ENCODE measurements at places on chromosomes 3 and 15. TPM values are rescaled to one million over a fixed set of nuclear protein-coding genes. Genes with fewer than 3 reads are reported as not detected.

SETD2 gene
- 59.5 TPM for total RNA-seq

TMF1 gene
- 13.3 TPM for total RNA-seq

GNAI2 gene
- 39.8 TPM for total RNA-seq

SERPINI2 gene
- total RNA-seq: 1.1 TPM

DNA sequence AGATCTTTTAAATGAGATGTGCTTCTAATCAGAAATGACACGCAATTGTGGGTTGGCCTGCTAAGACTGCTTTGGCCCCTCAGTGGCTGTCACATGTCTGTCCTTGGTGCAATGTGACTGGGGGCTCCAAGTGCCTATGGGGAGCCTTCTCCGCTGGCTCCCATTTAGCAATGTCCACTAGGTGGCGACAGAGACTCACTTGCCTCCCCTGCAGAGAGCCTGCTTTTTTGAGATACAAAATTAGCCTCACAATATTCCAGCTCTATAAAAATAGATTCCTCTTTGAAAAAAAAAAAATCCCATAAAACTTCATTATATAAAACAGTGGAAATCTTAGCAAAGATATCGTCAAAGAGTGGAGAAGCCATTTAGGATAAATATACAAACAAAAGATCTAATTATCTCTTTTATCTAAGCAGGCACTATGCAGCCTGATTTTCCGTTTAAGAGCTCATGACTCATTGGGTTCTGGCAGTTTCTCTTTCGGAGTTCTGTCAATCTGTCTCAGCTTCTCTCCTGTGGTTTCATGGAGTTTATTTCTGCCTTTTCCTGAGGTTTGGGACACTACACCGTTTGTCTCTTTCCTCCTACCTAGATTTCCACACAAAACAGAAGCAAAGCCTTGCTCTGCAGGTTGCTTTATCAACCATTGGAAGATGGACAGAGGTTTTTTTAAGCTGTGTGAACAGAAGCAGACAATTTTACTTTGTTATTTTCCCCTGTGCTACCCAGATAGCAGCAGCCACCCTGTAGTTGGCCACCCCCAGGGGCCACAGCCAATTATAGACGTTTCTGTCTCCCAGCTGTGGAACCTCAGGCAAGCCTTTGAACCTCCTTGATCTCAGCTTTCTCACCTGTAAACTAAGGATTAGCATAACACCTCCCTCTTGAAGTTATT lies 68.4 kb upstream of the TNFAIP8L3 start:
- DNase-seq: no peak

GRCh38 chr15:89018207-89018606 lies 70.0 kb upstream of the ABHD2 start:
- DNase-seq: no peak

DNA sequence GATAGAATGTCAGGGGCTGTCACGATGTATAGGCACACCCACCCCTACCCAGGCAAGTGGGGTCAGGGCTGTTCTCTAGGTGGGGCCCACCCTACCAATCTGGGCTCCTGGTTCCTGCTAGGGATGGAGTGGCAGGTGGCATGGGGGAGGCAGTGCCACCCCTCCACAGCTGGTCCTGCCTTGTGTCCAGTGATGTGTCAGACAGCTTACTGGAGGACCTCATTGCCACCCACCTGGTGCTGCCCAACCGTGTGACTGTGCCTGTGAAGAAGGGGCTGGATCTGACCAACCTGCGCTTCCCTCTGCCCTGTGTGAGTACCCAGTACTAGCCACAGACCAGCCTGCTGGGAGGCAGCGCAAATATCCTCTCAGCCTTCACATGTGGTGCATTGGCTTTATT lies 27.5 kb downstream of the ESYT3 start:
- DNase-seq: no peak

DNA sequence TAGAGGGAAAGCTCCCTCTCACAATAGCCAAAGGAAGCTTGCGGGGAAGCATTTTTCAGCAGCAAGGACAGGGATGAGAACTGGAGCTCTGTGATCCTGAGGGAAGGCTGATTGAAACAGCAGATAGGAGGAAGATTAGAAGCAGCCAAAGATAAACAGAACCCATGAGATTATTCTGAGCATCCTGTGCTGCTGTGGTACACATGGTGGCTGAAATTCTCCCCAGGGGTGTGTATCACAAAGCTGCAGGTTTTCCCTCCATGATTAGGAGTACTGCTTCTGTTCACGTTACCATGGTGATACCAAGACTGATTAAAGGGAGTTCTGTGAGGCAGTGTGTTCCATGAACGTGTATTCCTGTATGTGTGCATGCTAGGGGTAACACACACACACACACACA lies 30.3 kb upstream of the PSMD6 start:
- no peak for DNase-seq

- DNase-seq: no peak
These were observed 764.2 kb upstream of the ARRDC4 start for GRCh38 chr15:97196048-97197014.

DNA sequence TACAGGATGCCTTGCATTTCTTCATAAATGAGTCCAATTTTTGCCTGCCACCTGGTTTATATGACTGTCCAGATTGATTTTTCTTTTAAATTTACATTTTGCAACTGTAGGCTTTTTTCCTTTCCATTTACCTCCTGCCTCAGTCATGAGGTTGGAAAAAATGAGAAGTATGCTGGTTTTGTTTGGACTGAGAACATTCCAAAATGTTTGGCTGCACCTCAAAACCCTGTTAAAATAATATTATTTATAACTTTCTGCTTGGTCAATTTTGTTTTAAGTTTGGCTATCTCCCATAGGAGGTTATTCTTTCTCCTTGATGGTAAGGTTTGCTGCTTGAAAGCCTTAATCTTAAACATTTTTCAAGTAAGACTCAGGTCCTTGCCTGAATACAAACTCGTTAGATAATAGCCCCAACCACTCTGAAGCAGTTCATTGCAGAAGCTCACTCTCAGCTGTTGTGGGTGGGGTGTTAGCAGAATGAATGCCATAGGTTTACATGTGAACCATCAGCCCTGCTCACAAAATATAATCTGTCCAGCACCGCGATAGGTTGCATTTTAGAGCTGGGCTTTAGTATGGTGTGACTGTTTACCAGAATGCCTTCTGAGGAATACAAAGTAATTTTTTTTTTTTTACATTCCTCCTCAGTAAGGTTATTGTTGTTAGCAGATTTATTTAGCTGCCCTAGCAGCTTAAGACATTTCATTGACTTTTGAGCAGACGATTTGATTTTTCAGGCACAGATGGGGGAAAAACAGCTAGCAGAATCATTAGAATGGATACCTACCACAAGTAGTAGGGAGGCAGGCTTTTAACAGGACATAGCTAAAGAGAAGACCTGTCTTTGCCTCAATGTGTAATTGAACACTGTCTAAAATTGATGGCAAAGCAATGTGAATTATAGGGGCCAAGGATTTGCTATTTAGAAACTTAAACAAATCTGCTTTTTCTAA lies 630.8 kb upstream of the KCNMB2 start:
- no peak for DNase-seq

- DNase-seq: no peak
These were observed 39.7 kb downstream of the NBEAL2 start for GRCh38 chr3:47019201-47019600.

DNA sequence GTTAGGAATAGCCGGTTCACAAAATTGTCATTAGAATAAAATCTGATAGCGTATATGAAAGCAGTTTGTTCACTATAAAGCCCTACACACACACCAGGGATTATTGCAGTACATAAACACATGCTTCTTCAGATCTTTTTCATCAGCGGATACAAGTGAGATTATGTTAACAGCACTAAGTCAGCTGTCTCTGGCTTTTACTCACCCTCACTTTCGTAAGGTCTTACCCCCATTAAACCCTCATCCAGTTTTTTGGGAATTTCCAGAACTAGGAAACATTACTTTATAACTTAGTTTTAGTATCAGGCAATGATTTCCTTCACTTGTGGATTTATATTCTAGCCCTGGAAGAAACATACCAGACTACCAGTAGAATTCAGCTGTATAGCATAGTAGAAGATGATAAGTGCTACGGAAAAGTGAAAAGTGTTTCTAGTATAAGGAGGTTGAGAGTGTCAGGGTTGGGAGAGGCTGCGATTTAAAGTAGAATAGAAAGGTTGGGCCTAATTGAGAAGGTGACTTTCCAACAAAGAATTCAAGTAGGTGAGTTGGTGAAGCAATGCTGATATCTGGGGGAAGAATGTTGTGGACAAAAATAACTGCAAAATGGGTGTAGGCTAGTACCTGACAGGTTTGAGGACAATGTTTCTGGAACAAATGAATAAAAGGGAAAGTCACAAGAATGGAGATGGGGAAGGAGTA lies 22.7 kb downstream of the TMEM207 start:
- no peak for DNase-seq
